ENCODE measurements at places on chromosomes 3 and 15.

- DNase-seq: no peak
These were observed 51.2 kb upstream of the MED12L start for GRCh38 chr3:151034303-151034702.

DNA sequence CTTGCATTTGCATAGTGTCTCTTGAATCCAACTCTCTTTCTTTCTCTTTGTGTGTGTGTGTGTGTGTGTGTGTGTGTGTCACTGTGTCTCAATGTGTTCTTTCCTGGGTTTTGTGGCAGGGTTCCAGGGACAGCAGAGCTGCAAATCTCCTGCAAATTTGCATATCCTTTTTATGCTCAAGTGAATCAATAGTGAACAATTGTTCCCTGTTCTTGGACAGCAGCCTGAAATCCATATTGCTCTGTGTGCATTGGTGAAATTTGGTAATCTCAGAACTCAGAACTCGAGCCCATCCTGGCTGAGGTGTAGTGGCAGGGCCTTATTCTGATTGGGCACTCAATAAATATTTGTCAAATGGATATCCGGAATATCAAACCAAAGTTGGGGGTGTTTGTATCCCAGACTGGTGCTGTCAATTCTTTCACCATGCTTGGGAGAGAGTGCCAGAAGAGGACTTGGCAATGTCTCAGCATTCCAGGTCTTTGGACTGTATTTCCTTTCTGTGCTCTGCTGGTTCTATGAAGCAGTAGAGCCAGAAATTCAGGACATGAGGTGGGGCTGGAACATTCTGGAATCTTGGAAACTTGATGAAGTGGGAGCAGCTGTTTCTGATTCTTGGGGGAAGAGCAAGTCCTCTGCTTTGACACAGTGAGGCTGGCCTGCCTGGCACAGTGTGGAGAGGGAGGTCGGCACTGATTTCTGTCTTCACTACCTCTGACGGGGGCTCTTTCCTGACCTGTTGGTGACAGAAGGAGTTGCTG, 380.6 kb upstream of the C2CD4B start:
- no peak for DNase-seq

DNA sequence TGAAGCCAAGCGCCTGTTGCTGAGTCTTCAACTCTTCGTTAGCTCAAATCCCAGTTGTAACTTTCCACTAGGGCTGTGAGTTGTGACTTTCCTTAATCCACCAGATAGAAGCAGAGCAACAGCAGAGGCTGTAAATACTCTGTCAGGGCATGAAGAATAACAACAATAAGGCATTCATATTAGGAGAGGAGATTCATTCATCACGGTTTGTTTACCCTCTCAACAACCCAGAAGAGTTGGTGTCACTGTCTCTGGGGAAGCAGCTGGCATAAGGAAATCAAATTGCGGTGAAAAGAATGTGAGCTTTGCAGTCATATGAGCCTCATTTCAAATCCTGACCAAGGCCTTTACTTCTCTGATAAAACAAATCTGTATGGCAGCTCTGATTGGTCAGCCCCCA, 184.8 kb downstream of the SHQ1 start:
- DNase-seq: no peak

DNA sequence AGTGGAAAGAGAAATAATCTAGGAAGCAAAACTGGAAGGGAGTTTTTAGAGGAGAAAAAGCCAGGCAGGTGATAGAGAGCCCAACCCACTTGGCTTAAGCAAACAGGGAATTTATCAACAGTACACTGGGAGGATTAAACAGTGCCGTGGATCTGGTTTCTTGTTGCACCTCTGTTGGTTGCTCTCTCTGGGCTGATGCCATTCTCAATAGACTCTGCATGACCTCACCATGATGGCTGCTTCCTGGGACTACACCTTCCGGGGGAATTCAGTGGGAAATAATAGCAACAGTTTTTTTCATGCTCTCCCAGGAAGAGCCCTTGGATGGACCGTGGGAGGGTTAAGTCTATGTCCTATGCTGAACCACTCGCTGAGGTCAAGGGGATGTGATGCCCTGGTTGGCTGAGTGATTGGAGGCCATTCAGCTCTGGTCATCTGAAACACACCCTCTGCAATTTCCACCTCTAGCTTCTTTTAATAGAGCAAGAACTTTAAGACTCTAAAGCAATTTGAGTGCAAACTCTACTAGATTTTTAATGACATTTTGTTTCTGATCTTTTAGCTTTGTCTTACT, 74.2 kb downstream of the EPHB1 start:
- no peak for DNase-seq

DNA sequence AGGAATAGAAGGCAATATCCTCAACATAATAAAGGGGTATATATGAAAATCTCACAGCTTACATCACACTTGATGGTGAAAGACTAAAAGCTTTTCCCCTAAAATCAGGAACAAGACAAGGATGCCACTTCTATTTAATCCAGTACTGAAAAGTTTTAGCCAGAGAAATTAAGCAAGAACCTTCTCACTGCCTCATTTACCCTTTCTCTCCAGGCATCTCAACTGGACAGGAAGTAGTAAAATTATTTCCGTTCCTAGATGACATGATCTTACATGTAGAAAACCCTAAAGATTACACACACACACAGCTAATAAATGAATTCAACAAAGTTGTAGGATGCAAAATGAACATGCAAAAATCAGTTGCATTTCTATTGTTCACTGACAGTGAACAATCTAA, 11.2 kb downstream of the SCAP start:
- no peak for DNase-seq

- DNase-seq: no peak
These were observed 59.2 kb downstream of the SH3BP5 start for GRCh38 chr3:15273227-15273626.

- DNase-seq: no peak
These were observed 162.6 kb downstream of the CCNL1 start for GRCh38 chr3:156997351-156997750.

- no peak for DNase-seq
These were observed 79.8 kb downstream of the RBPMS2 start for GRCh38 chr15:64695561-64695992.

DNA sequence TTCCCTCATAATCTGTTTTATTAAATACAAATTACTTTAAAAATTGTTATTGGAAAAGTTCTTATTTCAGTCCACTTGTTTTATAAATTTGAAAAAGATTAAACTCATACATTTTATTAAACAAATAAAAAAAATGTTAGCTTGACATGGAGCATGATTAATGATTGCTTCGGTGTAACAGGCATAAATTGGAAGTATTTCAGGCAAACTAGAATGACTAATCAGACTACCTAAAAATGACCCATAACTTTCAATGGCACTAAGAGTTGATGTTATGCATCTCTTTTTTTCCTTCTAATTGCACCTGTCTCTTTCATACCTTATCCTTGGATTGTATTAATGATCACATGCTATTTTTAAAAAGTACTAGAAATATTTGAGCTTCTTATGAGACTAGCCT, 343.3 kb downstream of the ZNF385D start:
- no peak for DNase-seq

DNA sequence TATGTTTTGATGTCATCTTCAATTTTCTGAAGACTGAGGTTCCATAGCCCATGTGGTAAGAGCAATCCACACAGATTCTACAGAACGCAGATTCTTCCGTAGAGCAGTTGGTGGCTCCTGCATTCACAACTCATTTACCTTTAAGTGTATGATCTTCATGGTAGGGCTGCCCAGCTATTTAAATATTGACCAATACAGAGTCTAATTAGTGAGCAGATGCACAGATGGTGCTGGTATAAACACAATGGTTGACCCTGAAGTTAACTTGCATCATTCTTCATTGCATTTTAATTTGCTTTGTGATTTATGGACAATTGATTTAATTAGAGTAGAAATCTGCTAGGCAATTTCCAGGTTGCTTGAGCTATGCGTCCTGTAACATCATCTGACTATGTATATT, 269.2 kb downstream of the SQOR start:
- no peak for DNase-seq

DNA sequence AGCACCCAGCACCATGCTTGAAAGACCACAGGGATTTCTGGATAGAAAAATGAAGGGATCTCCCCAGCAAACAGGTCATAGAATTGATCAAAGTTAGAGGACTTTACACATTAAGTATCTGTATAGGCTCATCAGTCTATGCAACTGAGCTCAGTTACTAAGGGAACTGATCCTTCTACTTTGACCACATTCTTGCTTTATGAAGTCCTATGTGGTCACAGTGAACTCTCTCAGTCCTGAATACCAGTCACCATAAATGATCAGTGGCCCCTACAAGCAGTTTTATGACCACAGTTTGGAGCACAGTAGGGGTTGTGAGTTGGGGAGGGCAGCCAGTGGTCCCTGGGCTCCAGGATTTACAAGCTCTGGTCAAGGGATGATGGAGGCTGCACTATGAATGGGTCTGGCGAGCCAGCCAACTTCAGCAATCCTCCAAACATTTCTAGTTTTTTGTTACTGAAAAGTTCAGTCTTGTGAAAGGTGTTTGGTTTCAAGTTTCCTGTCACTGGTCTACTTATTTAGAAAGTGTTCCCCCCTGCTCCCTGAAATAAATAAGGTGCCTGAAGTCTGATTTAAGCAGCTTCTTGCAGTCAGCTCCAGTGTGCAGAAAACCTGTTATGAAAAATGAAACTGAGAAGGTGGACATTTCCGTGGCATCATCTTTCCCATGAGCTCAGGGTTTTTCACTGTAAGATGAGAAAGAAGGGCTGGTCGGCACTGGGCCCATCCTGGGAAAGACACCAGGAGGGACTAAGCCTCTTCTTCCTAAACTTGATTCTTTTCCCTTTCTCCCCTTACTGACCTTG, 75.5 kb downstream of the DAPK2 start:
- DNase-seq: no peak

DNA sequence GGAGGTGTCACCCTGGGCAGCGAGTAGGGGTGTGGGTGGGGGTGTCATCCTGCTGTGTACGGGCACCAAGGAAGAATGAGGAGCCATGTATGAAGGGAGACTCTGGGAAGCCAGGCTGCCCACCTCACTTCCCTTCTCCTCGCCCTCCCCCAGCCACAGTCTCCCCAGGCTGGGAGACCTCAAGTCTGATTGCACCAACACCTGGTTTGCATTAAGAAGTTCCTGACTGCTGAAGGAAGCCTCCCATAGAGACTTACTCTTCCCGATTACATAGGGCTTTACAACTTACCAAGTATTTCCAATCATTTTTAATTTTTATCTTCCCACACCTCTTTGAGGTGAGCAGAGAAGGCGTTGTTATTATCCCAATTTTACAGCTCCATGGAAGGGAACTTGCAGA, 29.5 kb upstream of the SMAD3 start:
- no peak for DNase-seq

- no peak for DNase-seq
These were observed 36.9 kb upstream of the HERC1 start for GRCh38 chr15:63870487-63871209.

DNA sequence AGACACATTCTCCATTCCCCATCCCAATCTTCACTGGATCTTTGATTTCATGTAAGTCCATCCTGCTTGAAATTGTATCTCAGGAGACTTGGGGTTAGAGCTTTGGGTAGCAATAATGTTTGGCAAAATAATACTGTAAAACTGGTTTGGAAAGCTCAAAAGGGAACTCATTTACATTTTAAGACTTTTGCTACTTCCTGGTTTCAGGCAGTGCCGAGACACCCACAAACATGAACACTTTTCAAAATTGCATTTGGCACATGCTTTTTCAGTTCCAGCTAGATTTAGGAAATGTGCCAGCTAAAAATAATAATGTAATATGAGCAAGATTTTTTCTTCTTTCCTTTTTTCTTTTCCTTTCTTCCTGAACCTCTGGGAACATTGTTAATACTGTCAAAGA, 145.7 kb upstream of the CBLB start:
- DNase-seq: no peak

DNA sequence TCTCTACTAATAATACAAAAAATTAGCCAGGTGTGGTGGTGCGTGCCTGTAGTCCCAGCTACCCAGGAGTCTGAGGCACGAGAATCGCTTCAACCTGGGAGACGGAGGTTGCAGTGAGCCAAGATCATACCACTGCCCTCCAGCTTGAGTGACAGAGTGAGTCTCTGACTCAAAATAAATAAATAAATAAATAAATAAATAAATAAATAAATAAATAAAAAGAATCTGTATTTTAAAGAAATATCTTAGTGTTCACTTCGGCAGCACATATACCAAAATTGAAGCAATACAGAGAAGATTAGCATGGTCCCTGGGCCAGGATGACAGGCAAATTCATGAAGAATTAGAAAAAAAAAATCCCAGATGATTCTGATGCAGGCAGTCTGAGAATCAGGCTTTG, 51.9 kb downstream of the ROBO2 start:
- no peak for DNase-seq

GRCh38 chr15:25535866-25536265, 97.0 kb upstream of the UBE3A start:
- DNase-seq: no peak

GRCh38 chr15:43881245-43881644, 54.4 kb downstream of the WDR76 start:
- no peak for DNase-seq

DNA sequence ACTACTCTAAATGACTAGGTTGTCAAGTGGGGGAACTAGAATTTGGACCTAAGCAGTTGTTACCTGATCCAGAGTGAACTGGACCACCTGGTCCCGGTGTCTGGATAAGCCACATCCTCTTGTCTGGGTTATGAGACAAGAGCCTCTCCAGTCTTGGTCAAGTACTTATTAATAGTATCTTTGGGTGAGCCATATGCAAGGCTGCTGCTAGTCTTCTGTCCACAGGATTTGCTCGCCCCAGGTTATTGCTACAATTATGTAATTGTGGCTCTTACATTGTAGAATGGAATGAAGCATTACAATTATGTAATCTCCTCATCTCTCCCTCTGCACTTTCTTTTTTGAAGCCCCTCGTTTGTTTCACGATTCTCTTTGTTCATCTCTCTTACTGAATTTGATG, 24.0 kb upstream of the AGBL1 start:
- no peak for DNase-seq

DNA sequence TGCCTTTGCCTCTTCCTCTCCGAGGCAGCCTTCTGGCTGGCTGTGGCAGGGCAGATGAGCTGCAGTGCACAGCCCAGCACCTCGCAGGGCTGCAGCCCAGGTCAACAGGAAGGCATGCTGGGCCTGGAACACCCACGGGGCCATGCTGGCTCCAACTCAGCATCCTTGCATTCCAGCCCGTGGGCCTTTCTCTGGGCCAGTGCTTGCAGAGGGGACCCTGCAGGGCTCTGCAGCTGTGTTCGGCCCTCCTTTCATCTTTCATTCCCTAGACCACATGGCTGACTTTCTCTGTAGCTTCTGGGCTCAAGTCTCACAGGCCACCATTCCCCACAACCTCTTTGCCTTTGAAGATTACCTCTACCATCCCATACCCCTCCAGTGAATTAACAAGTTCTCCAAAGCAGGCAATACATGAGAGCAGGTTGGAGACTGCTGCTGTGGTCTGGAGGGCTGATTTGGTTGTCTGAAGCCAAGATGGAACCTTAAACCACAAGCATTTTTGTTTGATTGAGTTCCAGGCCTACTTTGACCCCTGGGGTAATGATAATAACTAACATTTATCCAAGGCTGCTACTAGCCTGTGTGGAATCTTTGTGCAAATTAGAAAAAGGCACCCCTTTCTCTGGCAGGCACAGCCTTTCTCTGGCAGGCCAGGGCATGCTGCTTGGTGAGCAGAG, 5.9 kb downstream of the FAM131A start:
- DNase-seq: no peak

- no peak for DNase-seq
These were observed 48.2 kb upstream of the SLC9A9 start for GRCh38 chr3:143896486-143896885.
